ENCODE measurements at places on chromosomes 6 and 20.
A peak's percentile ranks its signal among the peaks of the same experiment; 100 is the strongest.

- DNase-seq, result peak; percentile 13
Measured at GRCh38 chr6:113500221-113500620, 356.9 kb upstream of the MARCKS start.

DNA sequence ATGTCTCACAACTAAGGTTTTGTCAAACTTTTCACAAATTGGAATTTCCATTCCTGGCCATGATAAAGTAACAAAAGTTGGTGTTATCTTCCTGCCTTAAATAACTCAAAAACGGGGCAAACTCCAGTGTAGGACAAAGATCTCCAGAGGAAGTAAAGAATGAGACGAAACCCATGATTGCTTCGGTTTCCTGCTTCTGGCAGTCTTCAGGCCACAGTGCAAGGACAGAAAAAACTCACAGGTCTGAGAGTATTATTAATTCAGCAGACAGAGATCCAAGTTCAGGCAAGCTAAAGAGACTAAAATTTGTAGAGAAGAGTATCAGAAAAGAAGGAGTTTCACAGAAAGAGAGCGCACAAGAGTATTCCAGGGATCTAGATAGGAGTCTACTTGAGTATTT, 64.8 kb upstream of the RCAN2 start:
- no peak for DNase-seq

DNA sequence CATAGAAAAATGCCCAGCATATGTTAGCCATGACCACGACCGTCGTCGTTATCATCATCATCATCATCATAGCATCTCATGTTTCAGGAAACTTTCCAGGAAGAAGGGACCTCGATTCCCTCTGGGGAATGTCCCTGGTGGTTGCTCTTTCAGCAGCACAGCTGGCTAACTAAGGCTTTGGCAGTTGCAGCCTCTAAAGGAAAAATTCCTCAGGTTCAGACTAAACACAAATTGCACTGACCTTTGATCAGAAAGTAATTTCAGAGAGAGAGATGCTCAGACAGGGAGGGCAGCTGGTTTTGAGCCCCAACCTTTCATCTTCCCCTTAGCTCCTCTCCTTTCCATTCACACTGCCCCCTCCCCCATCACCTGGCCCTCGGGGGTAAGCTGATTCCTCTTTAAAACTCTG, 5.6 kb upstream of the CFB start:
- peak; percentile 47 for DNase-seq

DNA sequence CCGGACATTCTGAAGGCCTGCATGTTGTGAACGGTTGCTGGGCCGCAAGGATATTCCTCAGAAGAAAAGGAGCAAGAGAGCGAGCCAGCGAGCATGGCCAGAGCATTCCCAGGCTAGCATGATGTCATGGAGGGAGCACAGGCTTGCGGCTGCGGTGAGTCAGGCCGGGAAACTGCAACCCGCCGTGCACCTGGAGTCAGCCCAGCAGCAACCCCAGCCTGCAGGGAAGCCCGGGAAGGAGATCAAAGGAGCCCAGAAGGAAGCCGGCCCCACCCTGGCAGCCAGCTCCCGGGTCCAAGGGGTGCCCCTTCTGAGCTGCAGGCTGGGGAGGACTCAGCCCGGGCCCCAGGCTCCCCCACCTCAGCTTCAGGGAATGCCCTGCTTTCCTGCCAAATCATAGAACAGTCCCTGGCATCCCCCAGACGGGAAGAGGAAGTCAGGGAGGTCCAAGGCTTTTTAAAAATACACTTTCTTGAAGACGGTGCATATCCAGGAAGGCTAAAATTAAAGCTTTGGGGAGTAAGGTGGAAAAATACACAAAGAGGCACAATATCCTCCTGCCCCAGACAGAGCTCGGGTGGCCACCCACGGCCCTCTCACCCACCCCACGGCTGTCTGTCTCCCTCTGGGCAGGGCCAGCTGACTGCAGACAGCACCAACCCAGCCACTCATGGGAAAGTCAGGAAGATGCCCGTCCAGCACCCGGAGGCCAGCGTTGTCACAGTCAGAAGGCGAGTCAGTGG, 53.7 kb downstream of the BMP7 start:
- DNase-seq, result peak; percentile 95

- peak; percentile 56 for DNase-seq
Measured at GRCh38 chr20:13024596-13024995, 15.8 kb downstream of the SPTLC3 start.

- no peak for DNase-seq
Measured at GRCh38 chr6:163991321-163991720, 576.8 kb downstream of the QKI start.

DNA sequence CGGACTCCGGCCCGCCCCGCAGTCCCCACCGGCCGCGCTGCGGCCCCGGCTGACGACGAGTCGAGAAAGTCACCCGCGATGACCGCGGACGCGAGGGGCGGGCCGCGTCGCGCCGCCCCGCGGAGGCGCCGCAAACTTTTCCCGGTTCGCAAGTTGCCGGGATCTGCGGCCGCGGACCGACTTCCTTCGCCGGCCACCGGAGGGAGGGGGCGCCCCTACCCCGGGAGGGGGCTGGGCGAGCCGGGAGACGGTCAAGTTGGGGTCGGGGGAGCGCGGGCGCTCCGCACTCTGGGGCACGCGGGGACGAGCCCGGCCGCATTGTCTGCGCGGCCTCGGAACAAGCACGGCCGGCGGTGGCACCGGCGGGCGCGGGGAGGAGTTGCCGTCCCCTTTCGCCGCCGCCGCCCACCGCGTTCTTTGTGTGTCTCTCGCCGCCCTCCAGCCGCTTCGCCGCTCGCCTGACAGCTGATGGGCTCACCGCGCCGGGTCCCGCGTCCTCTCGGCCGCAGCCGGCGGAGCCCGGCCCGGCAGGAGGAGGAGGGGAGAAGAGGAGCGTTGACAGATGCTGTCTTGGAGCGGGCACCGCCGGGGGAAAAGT, 131.6 kb downstream of the OGFRL1 start:
- peak; percentile 60 for DNase-seq
